ENCODE measurements at places on chromosomes 7 and 10.

GRCh38 chr7:28046035-28046434 lies 134.6 kb downstream of the JAZF1 start:
- DNase-seq: no peak

- DNase-seq: no peak
Measured at GRCh38 chr10:50622706-50623662, 772 bp downstream of the SGMS1 start.

GRCh38 chr7:28626624-28627262 lies 214.4 kb downstream of the CREB5 start:
- DNase-seq: peak; percentile 18

DNA sequence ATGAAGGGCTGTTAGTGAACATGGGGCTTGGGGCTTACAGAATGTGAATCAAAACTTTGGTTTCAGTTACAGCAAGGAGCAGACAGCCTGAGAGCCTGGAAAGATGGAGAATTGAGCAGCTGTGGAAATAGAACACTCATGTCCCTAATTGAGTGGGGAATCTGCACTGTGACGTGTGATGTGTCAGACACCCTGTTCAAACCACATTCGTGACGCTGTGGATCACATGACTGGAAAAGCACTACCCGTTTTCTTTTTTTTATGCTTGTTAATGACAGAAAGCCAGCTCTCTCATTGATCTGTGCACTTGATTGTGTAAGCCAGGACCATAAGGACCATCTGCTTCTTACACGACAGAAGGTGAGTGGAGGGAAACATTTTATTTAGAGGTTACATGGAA lies 15.1 kb upstream of the TBX20 start:
- no peak for DNase-seq

DNA sequence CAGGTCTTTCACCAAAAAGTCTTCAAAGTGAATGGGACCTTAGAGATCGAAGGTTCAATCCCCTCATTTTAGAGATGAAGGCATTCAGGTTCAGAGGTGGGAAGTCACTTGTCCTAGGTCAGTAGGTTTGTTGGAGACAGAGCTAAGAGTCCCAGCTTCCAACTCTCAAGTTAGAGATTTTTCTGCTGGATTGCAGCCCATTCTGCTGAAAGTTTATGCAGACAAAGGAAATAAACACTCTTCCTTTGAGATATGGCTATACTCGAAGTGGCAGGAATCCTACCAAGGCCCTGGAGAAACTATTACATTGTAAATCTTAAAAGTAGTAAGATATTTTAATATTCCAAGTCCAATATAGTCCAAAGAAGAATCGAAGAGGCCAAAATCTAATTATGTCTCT lies 64.4 kb downstream of the LYZL1 start:
- DNase-seq: no peak

DNA sequence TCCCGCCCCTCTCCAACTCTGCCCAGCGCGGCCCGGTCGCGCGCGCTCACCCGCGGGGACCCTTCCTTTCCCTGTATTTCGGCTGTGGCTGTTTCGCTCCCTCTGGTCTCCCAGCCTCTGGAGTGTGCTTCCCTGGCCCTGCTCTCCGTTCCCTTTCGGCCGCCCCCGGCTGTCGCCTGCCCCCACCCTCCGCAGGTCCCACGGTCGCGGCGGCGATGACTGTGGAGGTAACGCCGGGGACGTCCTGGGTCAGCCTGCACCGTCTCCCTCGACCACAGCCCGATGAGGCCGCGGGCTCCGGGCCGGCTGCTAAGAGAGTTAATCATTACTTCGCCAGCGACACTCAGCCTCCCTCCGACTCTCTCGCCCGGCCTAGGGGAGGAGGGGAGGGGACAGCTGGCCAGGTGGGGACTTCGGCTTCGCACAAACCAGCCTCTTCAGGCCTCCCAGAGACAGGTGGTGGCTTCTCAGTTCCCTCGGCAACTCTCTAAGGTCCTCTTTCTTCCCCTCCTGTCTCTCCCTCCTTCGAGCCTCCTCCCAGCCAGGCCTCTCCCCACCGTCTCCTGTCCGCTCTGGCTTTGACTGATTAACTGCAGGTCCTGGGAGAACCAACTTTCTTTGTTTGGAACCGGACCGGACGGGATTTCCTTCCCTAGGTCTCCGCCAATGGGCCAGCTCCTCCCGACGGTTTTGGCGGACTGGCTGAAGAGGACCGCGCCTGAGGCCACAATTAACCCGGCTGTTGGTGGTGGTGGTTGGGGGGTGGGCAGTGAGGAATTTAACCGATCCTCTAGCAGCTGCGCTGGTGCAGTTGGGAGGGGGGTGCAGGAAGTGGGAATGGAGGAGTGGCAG lies 5.6 kb upstream of the PAX2 start:
- DNase-seq: no peak

- no peak for DNase-seq
Measured at GRCh38 chr10:126661356-126661755, 9.1 kb downstream of the C10orf90 start.

DNA sequence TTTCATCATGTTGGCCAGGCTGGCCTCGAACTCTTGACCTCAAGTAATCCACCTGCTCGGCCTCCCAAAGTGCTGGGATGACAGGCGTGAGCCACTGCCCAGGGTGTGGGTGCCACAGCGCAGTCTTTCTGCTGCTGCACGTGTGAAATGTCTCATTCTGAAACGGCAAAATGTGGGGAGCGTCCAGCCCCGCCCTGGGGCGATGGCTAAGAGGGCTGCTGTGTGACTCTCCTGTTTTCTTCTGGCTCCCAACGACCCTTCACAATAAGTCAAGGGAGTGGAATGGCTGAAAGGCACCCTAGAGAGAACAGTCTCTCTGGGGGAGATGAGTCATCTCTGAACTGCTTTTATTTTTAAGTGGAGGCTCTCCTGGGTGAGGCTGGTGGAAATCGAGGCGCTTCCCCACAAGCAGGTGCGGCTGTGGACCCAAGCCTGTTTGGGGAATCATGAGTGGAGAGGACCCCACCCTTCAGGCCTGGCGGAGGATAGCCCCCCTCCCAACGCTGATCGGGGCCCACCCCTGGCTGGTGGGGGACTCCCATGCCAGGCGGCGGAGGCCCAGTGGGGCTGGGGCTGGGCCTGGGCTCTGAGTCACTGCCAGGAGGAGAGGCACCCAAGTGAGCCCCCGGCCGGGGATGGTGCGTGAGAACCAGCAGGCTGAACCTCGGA lies 18.0 kb downstream of the ADAP1 start:
- DNase-seq: no peak

DNA sequence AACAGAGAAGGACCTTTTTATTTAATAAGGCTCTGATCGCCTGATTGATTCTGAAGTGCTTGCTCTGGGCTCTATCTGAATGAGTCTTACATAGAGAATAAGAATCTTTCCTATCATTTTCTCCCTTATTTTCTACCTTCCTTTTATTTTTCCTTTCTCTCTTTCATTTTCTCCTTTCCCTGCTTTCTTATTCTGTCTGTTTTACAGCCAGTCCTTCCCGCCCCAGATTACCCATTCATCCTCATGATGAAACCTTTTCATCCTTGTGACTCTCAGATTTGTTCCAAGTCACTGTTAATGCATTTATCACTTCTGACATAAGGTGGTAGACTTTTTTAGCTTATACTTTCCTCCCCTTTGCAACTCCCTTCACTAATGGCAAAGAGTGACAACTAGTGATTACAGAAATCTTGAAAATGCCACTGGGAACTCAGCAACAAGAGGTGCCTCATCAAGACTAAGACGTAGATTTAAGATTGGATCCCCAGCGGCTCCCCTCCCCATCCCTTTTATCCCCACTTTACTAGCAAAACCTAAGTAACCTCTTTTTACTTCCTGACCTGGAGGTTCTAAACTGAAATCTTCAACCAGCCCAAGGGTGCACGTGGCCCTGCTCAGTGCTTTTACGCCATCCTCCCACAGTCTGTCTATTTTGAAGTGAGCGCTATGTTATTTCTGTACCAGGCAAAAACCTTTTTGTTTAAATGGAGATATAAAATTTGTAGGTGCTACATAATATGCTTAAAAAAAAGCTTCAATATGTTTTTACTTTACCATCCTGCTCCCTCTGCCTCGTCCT lies 179.8 kb downstream of the DYNC1I1 start:
- no peak for DNase-seq

DNA sequence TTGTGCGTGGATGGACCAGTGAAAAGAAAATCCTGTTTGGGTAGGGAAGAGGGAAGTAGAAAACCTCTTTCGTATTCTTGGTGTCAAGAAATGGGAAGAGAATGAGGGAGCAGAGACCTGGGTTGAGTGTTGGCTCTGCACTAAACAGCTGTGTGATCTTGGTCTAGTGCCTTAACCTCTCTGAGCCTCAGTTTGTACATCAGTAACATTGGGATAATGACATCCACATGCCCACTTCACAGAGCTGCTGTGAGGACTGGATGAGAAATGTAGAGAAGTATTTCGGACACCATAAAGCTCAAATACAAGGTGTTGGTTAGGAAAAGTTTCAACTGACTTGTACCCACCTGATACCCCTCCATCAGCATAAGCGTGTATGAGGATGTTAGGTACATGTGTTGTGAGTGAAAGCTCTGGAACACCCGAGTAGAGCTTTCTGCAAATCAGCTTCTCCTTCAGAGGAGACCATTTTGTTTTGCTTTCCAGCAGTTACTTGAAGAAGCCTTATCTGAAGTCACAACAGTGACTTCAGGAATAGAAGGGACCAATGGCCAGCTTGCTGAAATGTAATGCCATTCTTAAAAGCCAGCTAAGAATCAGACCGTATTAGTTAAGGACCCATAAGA lies 11.2 kb downstream of the TRIM56 start:
- no peak for DNase-seq

DNA sequence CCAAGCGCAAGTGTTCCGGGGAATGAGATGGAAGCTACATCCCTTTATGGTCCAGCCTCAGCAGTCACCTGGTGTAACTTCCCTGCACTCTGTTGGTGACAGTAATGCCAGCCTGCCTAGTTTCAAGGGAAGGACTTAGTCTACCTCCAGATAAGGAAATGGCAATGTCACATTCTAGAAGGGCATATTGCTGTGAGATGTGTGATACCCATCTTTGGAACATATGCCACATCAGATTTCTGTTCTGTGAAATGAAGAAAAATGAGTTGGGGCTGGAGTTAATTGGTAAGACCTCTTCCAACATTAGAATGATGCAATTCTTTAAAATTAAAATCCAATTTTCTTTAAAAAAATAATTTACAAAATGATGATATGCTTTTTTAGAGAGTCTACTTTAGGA lies 212.0 kb downstream of the LRMDA start:
- DNase-seq: no peak

DNA sequence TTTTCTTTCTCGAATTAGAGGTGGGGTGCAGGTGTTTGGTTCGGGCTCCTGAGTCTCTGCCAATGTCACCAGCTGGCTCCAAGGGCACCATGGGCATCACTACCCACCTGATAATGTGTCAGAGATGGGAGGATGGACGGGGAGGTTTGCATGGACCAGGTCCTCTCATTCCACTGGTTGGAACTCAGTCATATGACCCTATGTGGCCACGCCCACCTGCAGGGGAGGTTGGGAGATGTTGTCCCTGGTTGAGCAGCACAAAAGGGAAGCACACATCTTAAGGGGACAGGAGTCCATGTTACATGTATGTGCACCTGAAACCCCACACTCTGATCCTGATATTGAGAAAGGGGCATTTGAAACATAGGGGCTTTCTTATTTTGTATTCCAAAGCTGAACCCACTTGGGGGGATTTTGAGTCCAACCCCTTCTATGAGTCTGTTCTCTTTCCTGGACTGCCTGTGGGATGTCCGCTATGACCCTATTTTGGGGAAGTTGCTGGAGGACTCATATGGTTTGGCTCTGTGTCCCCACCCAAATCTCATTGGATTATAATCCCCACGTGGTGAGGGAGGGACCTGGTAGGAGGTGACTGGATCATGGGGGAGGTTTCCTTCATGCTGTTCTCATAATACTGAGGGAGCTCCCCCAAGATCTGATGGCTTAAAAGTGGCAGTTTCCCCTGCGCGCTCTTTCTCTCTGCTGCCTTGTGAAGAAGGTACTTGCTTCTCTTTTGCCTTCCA lies 66.9 kb upstream of the BAIAP2L1 start:
- no peak for DNase-seq

All from left renal pelvis (tissue), 4 donors.